Cortex of kidney (tissue), 1 donor: ENCODE measurements at places on chromosomes 7 and 10.

- DNase-seq, result no peak
These were observed 581.7 kb downstream of the SDK1 start for GRCh38 chr7:3882782-3883181.

DNA sequence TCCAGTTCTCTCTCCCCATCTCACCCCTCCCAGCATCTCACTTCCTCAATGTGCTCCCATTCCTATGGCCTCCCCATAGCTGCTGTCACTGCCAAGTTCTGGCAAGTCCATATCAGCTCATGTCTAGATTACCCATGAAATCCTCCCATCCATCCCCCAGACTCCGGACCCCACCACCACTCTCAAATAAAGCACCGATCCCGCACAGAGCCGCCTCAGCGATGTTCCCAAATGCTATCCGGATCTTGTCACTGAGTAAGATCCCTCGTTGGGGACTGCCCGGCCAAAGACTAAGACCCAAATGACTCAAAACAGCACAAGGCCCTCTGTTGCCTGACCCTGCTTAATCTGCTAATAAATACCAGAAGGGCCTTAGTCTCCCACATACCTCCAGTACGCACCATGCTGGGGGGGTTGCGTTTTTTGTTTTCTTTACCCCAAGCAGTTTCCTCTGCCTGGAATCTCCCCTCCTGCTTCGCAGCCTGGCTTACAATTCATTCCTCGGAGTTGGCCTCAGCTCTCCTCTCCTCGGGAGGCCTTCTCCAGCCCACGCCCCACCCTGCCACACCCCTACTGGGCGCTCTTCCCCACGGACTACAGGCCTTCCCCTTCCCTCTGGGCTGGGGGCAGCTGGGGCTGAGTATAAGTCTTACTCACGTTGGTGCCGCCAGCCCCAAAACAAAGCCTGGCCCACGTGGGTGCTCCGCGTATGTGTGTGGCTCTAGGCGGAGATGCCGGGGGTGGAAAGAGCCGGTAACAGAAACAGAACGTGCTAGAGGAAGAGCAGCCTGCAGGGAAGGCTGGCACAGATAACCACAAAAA, 1.8 kb upstream of the DUSP5 start:
- no peak for DNase-seq

DNA sequence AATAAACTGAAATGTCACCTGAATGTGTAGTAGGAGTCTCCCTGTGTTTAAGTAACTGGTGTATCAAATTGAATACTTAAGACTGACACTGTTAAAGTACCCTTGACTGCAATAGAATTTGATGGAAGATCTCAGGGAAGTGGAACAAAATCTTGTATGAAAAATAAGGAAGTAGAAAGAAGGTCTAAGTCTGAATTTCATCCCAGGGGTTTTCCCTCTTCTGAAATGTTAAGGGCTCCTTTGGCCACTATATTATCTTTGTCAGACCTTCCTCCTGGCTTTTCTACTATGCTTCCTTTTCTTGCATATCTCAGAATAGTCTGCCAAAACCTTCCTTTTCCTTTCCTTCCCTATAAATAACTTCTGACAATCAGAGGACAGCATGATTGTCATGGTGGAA, 59.6 kb downstream of the BLNK start:
- DNase-seq, result no peak

- DNase-seq, result no peak
These were observed 18.1 kb downstream of the VIPR2 start for GRCh38 chr7:159126311-159127260.

GRCh38 chr7:70356787-70357328, 758.6 kb downstream of the AUTS2 start:
- no peak for DNase-seq

- DNase-seq, result no peak
These were observed 22.0 kb upstream of the OPALIN start for GRCh38 chr10:96380821-96381220.
